ENCODE measurements at places on chromosomes 6 and 20.

- DNase-seq = no peak
These were observed 55.2 kb downstream of the PIGU start for GRCh38 chr20:34621383-34622367.

DNA sequence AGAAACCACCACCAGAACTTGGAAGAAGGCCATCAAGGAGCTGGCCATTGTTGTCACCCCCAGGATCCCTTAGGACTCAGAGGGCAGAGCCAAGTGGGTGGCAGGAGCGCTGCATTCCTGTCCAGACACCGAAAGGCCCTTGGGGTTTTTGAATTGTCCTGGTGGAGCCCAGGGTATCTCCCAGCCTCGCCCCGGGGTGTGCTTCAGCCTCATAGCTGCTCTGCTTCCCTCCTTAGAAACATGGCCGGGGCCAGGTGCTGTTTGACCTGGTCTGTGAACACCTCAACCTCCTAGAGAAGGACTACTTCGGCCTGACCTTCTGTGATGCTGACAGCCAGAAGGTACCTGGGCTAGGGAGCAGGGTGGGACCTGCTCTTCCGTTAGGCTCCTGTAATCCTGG, 23.2 kb downstream of the EPB41L1 start:
- DNase-seq = no peak

GRCh38 chr6:25324066-25324762, 45.0 kb downstream of the CARMIL1 start:
- DNase-seq = no peak

GRCh38 chr6:21398741-21399325, 194.7 kb upstream of the SOX4 start:
- DNase-seq = no peak

- no peak for DNase-seq
These were observed 140.3 kb downstream of the NFATC2 start for GRCh38 chr20:51402201-51402600.

GRCh38 chr6:32439139-32439538, 548 bp upstream of the HLA-DRA start:
- no peak for DNase-seq

DNA sequence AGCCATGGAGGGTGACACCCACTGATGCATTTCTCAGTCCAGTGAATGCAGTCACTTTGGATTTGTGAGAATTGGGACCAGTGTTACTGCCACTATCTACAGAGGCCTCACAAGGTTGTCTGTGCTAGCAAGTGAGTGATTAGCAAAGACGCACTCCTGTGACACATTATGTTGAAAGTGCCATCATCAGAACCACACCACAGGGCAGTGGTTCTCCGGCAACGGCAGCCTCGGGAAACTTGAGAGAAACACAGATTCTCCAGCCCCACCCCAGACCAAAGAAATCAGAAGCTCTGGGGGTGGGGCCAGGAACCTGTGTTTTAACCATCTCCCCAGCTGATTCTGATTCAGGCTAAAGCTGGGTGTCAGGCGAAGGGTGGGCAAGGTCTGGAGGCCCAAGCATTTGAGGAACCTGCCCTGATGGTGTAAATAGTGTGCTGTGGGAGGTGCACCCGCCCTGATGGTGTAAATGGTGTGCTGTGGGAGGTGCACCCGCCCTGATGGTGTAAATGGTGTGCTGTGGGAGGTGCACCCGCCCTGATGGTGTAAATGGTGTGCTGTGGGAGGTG, 39.9 kb downstream of the TMEM242 start:
- DNase-seq = no peak

- DNase-seq = no peak
These were observed 126.2 kb upstream of the EXOC2 start for GRCh38 chr6:819122-819521.

GRCh38 chr6:170227521-170227983, 63.3 kb downstream of the DLL1 start:
- DNase-seq = peak; percentile 58

- no peak for DNase-seq
These were observed 469 bp upstream of the XRN2 start for GRCh38 chr20:21302664-21303060.

DNA sequence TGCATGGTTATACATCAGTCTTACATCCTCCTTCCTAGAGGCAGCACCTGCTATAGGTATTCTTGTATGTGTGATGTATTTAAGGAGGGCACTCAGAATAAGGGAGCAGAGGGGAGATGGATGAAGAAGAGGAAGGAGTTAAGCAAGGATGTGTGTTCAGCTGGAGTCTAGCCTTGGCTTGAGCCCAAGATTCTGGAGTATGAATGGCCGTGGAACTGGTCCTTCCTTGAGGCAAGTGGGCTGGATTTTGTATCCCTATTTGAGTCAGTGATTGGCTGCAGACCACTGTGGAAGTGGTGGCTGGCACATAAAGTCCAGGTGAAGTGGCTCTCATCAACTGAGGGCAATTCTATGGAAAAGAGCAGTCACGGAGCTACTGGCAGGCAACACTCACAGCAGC, 112.0 kb upstream of the RNF24 start:
- DNase-seq = no peak

DNA sequence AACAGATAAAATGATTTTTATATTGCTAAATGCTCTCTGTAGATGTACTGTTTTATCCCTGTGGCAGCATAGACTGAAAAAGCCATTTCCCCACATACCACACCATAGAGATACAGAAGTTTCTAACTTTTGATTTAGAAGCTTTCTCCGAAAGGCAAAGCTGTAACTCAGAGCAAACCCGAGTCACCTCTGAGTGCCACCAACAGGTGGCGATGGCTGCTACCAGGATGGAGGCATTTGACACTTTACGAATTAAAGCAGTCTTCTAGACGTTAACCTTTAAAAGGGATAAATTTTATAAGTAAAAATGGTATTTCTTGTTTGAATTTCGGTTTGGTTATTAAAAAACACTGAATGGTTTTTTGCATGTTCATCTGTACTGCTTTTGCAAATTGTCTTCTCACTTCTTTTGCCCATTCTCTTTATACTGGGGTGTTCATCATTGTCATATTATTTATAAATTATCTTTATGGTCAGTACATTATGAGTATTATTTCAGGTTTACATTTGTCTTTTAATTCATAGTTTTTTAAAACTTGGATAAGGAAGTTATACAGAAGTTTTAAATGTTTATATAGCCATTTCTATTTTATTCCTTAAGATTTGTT, 201.0 kb upstream of the CEP162 start:
- DNase-seq = peak; percentile 39

DNA sequence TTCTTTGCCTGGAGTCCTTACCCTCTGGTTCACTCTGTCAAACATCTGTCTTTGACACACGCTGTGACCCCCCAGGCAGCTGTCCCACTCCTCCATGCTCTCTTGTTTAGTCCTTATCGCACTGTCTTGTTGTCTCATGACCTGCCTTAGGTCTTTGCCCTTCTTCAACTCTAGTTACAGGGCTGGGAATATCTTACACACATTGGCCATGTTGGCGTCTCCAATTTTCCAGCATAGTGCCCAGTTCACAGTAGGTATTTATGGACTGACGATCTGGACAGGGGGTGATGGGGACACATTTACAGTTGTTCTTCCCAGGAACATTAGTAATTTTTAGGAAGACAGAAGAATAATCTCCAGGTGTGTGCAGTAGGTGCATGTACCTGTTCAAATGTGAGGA, 129.7 kb upstream of the SLC22A16 start:
- no peak for DNase-seq

GRCh38 chr6:14393910-14394309, 276.3 kb downstream of the CD83 start:
- DNase-seq = no peak

DNA sequence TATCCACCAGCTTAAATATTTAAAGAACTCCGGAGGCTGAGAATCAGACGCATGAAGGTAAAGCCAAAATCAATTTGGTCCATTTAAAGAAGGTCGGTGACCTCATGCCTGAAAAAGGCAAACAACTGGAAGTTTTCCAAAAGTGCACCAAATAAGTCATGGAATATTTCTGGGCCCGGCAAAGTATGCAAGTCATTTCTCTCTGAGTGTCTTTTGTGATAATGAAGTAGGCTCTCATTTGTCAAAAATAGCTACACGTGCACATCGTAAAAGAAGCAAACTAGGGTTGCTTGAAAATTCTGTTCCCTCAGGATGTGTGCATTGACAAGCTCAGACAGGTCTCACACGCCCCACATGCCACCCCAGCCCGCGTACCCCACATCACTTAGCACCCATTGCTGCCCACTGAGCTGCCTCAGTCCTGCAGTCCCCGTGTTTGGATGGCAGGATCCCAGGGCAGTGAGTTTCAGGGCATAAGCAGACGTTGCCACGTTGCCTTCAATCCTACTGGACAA, 20.5 kb upstream of the PYGB start:
- no peak for DNase-seq

- no peak for DNase-seq
These were observed 657 bp upstream of the LTV1 start for GRCh38 chr6:143842461-143842901.

- DNase-seq = peak; percentile 56
These were observed 626.1 kb upstream of the ID4 start for GRCh38 chr6:19210849-19211590.

GRCh38 chr6:14857501-14857900, 388.4 kb upstream of the JARID2 start:
- no peak for DNase-seq

DNA sequence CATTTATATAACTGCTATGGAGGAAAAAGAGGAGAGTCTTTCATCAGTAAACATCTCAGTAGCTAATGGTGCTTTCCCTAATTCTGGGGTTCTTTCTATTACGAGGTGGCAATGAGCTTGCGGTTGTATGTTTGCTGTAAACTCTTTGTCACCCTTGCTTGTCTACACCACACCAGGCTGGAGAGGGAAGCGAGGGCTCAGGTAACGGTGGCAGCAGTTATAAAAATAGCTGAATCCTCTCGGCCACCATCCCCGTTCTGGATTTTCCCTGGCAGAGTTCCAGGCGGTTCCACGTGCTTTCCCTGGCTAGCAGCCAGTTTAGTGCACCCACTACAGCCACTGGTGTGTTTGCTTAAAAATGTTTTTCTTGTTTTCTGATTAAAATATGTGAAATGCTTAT, 39.0 kb downstream of the MAS1 start:
- DNase-seq = no peak

GRCh38 chr20:56359212-56360132, 698 bp downstream of the FAM210B start:
- peak; percentile 65 for DNase-seq

DNA sequence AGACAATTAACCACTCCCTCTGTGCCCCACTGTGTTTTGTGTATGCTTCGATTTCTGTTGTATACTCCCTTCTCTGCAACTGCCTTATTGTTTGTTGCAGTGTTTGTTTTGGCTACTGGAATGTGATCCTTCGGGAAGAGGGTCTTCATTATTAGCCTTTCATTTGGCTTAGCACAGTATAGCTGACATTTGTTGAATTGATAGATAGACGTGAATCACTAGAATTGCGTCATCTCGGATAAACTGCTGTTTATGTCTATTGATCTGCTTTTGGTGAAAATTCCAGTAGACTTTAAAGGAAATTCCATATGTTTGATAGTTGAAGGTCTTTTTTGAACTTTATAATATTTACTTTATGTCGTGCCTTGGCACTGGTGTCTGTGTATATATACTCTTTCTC, 189.9 kb upstream of the EYA4 start:
- DNase-seq = no peak

GRCh38 chr20:62752181-62752670, 43.6 kb downstream of the NTSR1 start:
- DNase-seq = no peak

DNA sequence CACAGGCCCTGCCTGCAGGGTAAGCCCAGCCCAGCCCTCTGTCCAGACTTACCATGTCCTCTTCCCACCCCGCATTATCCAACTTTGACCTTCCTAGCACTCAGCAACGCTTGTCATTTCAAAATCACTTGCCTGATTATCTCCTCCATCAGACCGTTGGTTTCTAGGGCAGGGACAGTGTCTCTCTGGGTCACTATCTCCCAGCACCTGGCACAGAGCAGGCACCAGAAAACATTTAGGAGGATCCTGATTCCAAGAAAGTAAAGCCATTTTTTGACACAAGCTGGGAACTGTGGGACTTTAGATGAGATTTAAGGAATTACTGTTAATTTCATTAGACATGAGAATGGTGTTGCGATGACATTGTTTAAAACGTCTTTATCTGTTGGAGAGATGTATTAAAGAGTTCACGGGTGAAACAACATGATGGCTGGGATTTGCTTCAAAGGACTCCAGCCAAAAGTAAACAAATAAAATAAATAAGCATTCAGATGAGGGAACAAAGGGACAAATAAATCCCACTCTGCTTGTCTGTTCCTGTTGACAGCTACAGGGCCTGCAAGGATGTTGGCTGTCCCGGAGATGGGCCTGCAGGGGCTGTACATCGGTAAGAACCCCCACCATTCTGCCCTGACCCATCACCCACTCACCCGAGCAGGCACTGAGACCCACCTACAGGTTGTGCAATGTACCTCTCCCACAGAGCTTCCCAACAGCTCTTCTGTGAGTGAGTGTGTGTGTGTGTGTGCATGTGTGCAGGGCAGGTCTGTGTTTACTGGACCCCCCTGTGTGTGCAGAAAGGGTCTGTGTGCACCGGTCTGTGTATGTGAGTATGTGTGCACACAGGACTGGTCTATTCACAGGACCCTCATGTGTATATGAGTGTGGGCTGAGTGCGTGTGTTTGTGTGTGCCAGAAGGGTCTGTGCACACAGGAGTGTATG, 5.9 kb downstream of the HSPA12B start:
- no peak for DNase-seq

DNA sequence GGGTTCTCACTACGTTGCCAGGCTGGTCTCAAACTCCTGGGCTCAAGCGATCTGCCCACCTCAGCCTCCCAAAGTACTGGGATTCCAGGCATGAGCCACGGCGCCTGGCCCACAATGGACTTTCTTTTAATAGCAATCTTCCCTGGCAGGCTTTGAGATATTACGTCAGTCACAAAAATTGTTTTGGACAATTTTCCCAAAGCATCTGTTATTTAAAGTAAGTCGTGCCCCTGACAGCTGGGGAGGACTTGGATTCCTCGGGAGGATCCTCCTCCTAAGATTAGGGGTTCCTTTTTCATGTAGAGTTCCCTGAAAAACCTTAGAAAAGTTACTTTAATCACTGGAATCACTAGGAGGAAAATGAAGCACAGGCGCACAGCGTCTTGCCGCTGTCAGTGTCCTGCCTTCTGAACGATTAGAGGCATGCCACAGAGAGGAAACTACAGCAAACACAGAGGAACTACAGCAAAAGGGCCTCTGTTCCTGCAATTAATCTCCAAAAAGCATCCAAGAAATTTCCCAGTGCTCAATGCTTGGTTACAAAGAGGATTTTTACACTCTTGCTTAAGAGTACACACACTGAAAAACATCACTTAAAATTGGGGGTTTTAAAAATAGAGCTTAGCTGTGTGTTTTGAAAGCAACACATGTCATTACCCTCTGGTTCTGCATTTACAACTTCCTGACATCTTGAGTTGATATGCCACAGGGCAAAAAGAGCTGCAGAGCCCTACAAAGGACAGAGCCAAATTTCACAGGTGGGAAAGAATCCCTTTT, 4.5 kb downstream of the ACSS1 start:
- no peak for DNase-seq

- DNase-seq = no peak
These were observed 49.3 kb downstream of the CYB5R4 start for GRCh38 chr6:83908813-83909212.
